ENCODE measurements at places on chromosomes 4 and X.

DNA sequence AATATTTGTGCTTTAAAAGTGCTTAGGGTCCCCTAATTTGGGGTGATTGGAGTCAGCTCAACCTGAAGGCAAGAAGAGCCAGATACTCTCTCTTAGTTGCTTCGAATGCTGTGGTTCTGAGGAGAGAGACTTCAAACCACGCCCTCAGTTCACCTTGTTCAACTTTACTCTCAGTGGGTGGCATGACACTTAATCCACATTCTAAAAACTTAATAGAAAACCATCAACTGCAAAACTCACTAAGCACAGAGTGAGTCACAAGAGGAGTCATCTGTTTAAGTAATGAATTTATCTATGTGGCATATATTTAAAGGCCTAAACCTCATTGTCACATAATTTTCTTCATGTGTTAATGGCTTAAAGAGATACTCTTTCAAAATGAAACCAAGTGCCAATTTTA lies 99.5 kb upstream of the SLC4A4 start:
- no peaks in the 10 kb centered on the region for H3K4me1 ChIP-seq
- no peaks in the 10 kb centered on the region for H3K27me3 ChIP-seq
- no peak overlapping the region for H3K27ac ChIP-seq
- no peak for DNase-seq
- H3K36me3 ChIP-seq, result no peaks in the 10 kb centered on the region

GRCh38 chrX:13876652-13877051 lies 59.8 kb upstream of the GPM6B start:
- H3K4me3 ChIP-seq, result no peak overlapping the region
- no peaks in the 10 kb centered on the region for H3K4me1 ChIP-seq
- H3K27me3 ChIP-seq, result no peaks in the 10 kb centered on the region
- no peaks in the 10 kb centered on the region for H3K36me3 ChIP-seq
- no peak overlapping the region for H3K27ac ChIP-seq
- no peak for DNase-seq

GRCh38 chrX:2595258-2595657 lies 94.5 kb upstream of the DHRSX start:
- no peaks in the 10 kb centered on the region for H3K4me1 ChIP-seq
- no peak overlapping the region for H3K4me3 ChIP-seq
- no peak for DNase-seq
- H3K27me3 ChIP-seq, result no peaks in the 10 kb centered on the region
- H3K36me3 ChIP-seq, result peaks cover 5% of the 10 kb centered on the region

DNA sequence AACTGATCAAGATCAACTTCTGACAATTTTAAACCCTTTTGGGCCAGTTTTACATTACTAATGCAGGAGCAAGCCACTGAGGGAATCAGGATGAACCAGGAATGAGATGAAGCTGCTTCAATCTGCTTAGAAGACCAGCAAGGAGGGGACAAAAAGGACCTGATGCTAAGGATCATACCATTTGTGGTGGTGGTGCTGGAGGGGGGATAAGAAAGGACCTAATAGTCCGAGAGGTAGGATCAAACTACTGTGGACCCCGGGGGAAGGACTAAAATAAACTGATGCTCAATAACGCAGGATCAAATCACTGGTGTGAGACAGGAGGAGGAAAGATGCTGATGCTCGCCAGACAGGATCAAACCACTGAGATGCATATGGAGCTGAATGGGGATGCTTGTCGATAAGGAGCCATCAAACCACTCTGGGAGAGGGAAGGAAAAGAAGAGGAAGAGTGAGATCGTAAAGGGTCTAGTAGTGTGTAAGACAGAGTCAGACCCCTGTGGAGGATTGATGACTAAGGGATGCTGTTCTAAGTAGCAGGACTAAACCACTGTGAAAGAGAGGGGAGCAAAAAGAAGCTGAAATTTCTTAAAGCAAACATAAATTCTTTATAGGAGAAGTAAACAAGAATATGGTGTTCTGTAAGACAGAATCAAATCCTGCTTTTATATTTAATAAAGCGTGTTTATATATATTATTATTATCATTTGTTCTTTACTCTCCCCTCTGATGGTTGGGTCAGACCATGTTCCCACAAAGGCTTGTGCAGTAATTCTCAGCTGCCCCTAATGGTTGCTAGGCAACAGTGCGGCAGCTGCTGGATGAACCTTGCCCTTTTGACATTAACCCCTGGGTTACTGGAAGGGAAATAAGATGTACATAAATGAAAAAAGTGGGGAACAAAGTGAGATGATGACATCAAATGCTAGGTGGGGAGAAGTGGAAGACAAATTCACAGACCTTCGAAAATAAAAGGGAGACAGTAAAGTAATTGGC lies 432.5 kb upstream of the FGF16 start:
- no peak overlapping the region for H3K27ac ChIP-seq
- no peaks in the 10 kb centered on the region for H3K4me1 ChIP-seq
- no peak for DNase-seq
- H3K4me3 ChIP-seq, result no peak overlapping the region
- H3K36me3 ChIP-seq, result no peaks in the 10 kb centered on the region
- peaks cover 2% of the 10 kb centered on the region for H3K27me3 ChIP-seq

GRCh38 chr4:169659716-169660670 lies 39.6 kb downstream of the CLCN3 start:
- H3K4me1 ChIP-seq, result peaks cover 30% of the 10 kb centered on the region
- DNase-seq, result peak; percentile 87
- H3K36me3 ChIP-seq, result peaks cover 7% of the 10 kb centered on the region
- peak overlapping the region; percentile 89 for H3K4me3 ChIP-seq
- no peaks in the 10 kb centered on the region for H3K27me3 ChIP-seq

- H3K27ac ChIP-seq, result no peak overlapping the region
- no peak for DNase-seq
- H3K36me3 ChIP-seq, result no peaks in the 10 kb centered on the region
Measured at GRCh38 chr4:126753592-126753991, 879.2 kb upstream of the INTU start.

GRCh38 chr4:15649914-15650545 lies 5.1 kb downstream of the FBXL5 start:
- H3K4me3 ChIP-seq, result peak overlapping the region; percentile 50
- H3K36me3 ChIP-seq, result peaks cover 3% of the 10 kb centered on the region
- H3K27ac ChIP-seq, result peak overlapping the region; percentile 77
- peak; percentile 77 for DNase-seq
- H3K27me3 ChIP-seq, result no peaks in the 10 kb centered on the region

- no peaks in the 10 kb centered on the region for H3K36me3 ChIP-seq
- H3K27me3 ChIP-seq, result peaks cover 14% of the 10 kb centered on the region
- H3K27ac ChIP-seq, result no peak overlapping the region
- no peak for DNase-seq
- H3K4me1 ChIP-seq, result no peaks in the 10 kb centered on the region
Measured at GRCh38 chr4:140857111-140857510, 100.9 kb upstream of the TBC1D9 start.

GRCh38 chr4:122873821-122874593 lies 47.4 kb downstream of the FGF2 start:
- DNase-seq, result no peak
- no peak overlapping the region for H3K27ac ChIP-seq
- peaks cover 29% of the 10 kb centered on the region for H3K27me3 ChIP-seq
- H3K4me1 ChIP-seq, result no peaks in the 10 kb centered on the region
- H3K36me3 ChIP-seq, result no peaks in the 10 kb centered on the region

DNA sequence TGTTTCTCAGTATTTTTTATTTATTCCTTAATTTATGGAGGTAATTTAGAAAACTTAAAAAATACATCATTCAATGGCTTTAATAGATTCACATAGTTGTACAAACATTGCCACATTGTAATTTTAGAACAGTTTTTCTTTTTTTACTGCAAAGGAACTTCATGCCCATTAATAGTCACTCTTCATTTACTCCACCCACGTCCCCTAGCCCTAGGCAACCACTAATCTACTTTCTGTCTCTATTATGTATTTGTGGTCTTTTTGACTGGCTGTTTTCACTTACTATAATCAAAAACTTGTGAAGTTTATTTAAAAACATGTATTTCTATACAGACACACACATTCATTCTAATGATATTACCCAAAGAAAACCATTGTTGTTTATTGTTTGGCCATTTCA lies 664.8 kb downstream of the GRID2 start:
- no peak for DNase-seq
- no peaks in the 10 kb centered on the region for H3K27me3 ChIP-seq
- no peaks in the 10 kb centered on the region for H3K36me3 ChIP-seq
- H3K27ac ChIP-seq, result no peak overlapping the region

All from activated naive CD4-positive, alpha-beta T cell treated with anti-CD3 and anti-CD28 coated beads for 36 hours (primary cell).